CD4-positive, alpha-beta T cell treated with Interferon gamma for 1 hour (primary cell): ENCODE measurements at places on chromosomes 2 and 18.
A peak's percentile ranks its signal among the peaks of the same experiment; 100 is the strongest.

GRCh38 chr2:128413718-128414341 is 95.2 kb upstream of the HS6ST1 start:
- no peak for DNase-seq

GRCh38 chr18:45316127-45316526 is 299.1 kb upstream of the SLC14A2 start:
- no peak for DNase-seq

- no peak for DNase-seq
Observed at GRCh38 chr18:42517896-42518295, 562.9 kb downstream of the PIK3C3 start.

DNA sequence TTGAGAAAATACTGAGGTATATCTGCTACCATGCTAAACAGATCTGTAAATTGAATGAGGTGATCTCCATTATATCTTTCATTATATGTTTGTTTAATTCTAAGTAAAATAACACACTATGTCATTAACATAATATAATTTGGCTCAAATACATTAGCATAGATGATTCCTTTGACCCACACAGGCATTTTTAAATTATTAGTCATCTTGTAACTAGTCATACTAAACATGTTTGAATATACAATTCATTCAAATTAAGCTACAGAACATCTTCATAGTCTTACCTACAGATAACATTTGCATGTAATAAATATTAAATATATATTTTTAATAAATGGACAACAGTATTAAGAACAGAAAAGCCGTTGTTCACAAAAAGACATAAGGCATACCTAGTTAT is 52.7 kb upstream of the KYNU start:
- DNase-seq: no peak

- DNase-seq: no peak
Observed at GRCh38 chr2:144404586-144405314, 115.2 kb downstream of the ZEB2 start.

- DNase-seq: no peak
Observed at GRCh38 chr2:42840760-42841159, 48.4 kb upstream of the HAAO start.

- DNase-seq: no peak
Observed at GRCh38 chr2:70959271-70959761, 19.1 kb upstream of the ANKRD53 start.

GRCh38 chr2:128420776-128421175 is 102.1 kb upstream of the HS6ST1 start:
- DNase-seq: no peak

DNA sequence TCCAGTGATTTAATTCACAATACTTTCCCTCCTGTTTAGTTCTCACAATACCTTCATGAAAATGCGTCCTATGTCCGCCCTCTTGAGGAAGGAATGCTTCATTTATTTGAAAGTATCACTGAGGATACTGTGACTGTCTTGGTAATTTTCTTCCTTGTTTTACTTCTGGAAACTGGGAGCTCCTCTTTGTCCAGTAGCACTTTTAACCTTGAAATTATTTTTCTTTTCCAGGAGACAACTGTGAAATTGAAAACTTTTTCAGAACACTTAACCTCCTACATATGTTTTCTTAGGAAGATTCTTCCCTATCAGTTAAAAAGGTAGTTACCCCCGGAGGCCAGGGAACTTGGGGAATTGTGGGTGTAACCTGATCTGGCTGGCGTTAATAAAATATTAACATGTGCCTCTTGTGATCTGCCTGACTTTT is 58.9 kb upstream of the STON1 start:
- DNase-seq: no peak

DNA sequence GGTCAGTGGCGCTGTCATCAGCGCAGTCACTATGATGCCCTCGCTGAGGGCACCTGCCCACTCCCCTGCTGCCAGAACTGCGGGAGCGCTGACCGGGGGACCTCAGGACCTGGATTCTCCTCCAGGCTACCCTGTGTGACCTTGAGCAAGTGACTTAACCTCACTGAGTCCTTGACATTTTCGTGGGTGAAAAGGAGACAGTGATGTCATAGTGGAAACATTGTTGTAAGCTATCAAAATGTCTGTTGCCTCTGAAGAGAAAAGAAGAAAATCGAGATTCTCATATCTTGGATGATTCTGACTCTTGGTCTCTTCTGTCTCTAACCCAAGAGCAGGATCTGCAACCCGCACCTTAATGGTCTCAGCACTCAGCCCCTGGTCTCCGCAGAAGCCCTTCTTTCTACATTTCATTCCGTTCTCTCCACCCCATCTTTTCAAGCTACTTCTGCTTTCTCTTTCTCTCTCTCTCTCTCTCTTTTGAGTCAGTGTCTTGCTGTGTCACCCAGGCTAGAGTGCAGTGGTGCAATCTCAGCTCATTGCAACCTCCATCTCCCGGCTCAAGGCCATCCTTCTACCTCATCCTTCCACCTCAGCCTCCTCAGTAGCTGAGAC is 978 bp upstream of the TUBA4A start:
- peak; percentile 57 for DNase-seq

DNA sequence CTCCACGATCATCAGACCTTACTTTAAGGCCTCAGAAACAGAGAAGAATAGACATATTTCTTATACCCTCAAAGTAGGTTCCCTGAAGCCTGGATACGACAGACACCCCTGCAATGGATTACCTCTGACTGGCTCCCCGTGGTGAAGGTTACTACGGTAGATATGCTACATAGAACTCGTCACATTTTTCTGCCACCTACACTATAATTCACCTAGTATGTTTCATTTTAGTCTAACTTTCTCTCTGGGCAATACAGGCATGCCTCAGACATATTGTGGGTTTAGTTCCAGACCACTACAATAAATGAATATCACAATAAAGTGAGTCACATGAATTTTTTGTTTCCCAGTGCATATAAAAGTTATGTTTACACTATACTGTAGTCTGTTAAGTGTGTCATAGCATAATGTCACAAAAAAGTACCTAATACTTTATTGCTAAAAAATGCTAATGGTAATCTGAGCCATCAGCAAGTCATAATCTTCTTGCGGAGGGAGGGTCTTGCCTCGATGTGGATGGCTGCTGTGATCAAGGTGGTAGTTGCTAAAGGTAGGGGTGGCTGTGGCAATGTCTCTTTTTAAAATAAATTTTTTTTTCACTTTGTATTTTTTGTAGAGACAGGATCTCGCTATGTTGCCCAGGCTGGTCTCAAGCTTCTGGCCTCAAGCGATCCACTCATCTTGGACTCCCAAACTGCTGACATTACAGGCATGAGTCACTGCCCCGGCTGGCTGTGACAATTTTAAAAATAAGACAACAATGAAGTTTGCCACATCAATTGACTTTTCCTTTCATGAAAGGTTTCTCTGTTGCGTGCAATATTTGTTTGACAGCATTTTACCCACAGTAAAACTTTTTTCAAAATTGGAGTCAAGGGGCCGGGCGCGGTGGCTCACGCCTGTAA is 64.6 kb downstream of the TGIF1 start:
- no peak for DNase-seq
